Upper lobe of left lung (tissue), 6 donors: ENCODE measurements at places on chromosomes 2 and 18. TPM values are rescaled to one million over a fixed set of nuclear protein-coding genes. Genes with fewer than 3 reads are reported as not detected.

Gene PRKAG3
- not detected for total RNA-seq

DNA sequence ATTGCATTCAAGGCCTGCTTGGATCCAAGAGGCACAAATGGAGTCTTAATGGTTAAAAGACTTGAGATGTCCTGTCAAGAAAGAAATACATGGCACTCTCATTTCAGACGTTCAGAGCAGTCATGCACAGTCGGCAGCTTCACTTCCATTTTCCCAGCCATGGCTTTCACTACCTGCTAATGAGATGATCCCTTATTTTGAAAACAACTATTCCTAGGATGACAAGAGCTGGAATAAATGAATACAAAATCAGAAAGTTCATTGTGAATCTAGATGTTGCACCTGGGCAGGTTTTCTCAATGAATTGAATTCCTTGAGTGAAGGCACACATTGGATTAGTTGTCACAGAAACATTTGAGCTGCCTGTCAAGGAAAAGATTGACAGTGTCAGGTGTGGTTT lies 25.7 kb downstream of the ABCG5 start:
- no peak for DNase-seq

GRCh38 chr2:220276741-220277444 lies 649.5 kb downstream of the SLC4A3 start:
- DNase-seq = no peak

- DNase-seq = no peak
These were observed 1.4 kb downstream of the SP110 start for GRCh38 chr2:230218421-230218820.

DNA sequence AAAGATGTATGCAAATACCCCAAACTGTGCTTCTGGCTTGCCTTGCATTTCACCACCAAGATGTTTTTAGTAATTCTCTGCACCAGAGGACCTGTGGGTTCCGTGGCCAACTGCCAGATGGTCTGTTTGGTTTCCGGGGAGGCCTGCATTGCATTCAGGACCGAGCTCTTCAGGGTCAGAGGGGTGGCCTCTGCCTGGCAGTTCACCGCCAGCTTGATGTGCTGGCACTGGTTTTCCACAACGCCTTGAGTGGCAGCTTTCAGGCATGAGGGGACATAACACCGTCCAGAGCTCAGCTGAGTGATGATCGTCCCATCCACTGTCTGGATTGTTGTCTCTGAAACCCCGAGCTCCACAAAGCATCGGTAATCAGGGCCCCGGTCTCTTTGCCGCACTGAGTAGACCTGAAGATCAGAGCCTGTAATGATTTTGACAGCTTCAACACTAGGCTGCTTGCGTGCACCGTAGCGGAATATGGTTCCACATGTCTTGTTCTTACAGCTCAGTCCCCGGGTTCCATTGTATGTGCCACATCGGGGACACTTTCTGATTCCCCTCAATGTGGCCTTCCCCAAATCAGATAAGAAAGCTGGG lies 9.4 kb downstream of the C2orf42 start:
- DNase-seq = no peak

Gene CIB4
- total RNA-seq = not detected

DNA sequence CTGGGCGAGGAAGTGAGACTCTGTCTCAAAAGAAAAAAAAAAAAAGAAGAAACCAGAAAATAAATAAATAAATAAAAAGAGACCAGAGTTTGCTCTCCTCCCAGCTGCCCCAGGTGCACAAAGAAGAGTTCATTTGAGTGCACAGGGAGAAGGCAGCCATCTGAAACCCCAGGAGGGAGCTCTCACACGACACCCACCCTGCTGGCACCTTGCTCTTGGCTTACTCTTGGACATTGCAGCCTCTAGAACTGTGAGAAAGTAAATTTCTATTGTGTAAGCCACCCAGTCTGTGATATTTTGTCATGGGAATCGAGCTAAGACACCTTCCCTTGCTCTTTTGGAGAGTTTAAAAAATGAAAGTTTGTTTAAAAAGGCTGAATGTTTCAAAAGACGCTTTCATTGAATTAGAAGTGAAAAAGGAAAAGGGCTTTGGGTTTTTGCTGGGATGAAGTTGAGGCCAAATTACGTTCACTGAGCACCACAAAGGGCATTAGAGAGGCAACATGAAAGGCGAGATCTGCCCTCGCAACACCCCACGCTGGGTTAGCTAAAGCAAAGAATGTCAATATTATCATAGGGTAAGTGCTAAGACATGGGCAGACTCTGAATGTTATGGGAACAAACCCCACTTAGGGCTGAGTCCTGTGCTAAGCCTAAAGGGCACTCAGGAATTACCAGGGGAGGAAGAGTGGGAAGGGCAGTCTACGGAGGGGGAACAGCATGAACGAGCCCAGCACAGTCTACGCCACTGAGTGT lies 128.9 kb upstream of the RIOK3 start:
- no peak for DNase-seq

Gene CLEC4F
- 1.0 TPM for total RNA-seq

DNA sequence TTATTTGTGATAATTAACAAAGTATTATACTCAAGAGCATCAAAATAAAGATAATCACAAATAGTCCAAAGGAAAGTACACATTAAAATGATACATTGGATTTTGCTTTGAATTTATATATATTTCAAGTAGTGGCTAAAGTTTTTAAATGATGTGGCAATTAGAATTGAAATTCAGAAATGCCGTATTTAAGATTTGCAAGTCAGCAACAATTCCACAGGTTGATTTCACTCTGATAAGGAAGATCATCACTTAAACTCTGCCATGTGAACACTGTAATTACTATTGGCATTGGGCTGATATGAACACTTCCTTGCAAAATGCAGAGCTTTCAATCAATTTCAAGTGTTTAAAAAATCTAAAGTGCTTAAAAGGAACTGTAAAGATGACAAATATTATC lies 39.6 kb upstream of the PAX3 start:
- no peak for DNase-seq

Gene ASIC4
- total RNA-seq = not detected

- DNase-seq = no peak
These were observed 572.6 kb downstream of the TRIB2 start for GRCh38 chr2:13289310-13289709.

Gene NTSR2
- not detected for total RNA-seq
